ENCODE measurements at places on chromosomes 16 and 17.

- peak; percentile 63 for DNase-seq
Measured at GRCh38 chr17:74923538-74924249, 379 bp upstream of the OTOP2 start.

DNA sequence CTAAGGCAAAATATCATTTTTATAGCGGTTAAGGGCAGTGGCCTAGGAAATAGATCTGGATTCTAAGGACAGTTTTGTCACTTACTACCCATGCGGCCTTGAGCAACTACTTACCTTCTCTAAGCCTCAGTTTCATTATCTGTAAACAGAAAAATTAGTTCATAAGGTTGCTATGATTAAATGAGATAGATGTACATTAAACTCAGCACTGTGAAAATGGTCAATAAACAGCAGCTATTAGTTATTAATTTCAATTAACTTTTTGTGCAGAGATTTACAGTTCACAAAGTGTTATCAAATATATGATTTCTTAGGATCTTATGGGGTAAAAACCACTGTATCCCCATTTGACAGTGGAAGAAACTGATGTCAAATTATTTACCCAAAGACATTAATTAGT is 135.5 kb upstream of the CORO6 start:
- DNase-seq, result no peak

GRCh38 chr16:20941636-20941926 is 41.0 kb downstream of the LYRM1 start:
- DNase-seq, result no peak

DNA sequence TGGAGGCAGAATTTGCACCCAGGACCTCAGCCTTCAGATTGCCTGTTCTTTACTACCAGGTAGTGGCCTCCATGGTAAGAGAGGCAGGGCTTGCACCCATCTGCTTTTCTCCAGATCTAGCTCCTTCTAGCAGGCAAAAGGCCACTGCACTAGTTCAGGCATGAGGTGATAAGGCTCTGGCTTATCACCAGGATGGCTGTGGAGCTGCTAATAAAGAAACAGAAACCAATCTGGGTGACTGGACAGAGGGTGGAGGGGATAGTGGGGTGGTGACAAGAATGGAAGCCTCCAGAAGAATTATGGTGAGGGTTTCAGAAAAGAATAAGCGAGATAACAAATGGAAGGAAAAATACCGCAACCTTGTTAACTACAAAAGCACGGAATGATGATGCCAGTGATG is 15.5 kb upstream of the SUPT4H1 start:
- DNase-seq, result no peak

DNA sequence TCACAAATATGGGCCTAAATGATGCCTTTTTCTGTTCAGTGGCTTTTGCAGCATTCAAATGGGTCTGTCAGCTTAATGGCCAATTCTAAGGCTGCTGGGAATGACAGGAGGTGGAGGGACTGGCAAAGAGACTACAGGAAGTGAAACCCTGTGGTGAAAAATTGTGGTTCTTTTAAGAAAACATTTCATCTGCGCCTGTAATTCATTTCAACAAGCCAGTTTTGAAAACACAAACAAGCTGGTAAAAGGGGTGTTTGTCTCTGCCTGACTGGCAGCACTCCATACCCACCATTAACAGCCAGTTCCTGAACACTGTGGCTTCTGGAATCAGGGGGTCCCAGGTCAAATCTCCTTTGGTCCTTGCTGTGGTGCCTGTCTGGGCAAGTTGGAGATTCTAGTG is 3.6 kb upstream of the KDM8 start:
- DNase-seq, result peak; percentile 56

- DNase-seq, result no peak
Measured at GRCh38 chr17:31604936-31605335, 213.5 kb downstream of the RAB11FIP4 start.

DNA sequence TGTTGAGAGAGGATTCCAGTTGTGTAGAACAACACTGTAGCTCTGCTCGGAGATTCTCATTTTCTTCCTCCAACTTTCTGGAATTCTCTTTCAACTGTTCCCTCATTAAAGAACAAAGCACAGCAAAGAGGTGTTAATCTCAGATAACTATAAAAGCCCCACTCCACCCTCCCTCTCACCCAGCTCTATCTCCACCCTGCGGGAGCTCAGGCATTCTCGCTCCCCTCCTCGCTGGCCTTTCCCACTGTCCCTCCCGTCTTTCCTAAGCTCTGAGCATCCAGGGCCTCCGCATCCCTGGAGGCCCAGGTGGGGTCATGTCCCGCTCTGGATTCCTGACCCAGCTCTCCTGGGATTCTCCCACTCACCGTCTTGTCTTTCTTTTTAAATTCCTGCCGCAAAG is 35.1 kb downstream of the DHX38 start:
- no peak for DNase-seq

GRCh38 chr16:69822174-69822935 is 60.2 kb downstream of the WWP2 start:
- DNase-seq, result no peak

- DNase-seq, result no peak
Measured at GRCh38 chr16:75794426-75794825, 68.1 kb upstream of the CPHXL start.

GRCh38 chr16:72938795-72939164 is 109.1 kb downstream of the ZFHX3 start:
- no peak for DNase-seq

GRCh38 chr17:75885431-75885830 is 7.0 kb upstream of the TRIM47 start:
- DNase-seq, result no peak

DNA sequence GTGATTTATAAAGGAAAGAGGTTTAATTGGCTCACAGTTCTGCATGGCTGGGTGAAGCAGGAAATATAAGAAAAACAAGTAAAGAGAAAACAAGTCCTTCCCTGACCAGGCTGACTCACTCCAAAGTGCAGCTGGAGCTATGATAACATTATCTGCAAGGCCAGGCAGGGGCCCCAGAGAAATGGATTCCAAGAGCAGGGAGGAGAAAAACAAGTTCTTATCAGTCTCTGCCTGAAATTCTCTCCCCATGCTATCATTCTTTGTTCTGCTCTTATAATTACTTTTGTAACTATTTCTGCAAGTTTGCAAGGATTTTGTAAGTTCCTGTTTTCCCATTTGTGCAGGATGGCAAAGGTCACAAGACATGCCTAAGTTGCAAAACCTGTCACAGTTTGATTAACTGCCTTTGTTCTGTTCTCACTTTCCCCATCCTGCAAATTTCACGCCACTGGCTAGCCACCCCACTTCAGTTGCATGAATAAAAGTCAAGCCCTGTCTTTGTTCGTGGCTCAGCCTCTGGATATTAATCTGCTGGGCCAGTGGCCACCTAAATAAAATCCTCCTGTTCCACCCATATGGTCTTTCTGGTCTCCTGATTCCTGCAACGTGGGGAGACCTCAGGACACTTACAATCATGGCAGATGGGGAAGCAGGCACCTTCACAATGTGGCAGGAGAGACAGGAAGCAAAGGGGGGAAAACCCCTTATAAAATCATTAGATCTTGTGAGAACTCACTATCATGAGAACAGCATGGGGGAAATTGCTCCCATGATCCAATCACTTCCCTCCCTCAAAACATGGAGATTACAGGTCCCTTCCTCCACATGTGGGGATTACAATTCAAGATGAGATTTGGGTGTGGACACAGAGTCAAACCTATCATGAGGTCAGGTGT is 13.1 kb downstream of the ABCA9 start:
- no peak for DNase-seq

All from CD4-positive, alpha-beta T cell treated with Interleukin-15 for 4 hours (primary cell).